Thyroid gland (tissue), 4 donors: ENCODE measurements at places on chromosomes 2 and 18.

GRCh38 chr18:69401226-69401971 is 711 bp downstream of the DOK6 start:
- peak; percentile 32 for DNase-seq

- no peak for DNase-seq
These were observed 64.5 kb downstream of the TWIST2 start for GRCh38 chr2:238912228-238912915.

DNA sequence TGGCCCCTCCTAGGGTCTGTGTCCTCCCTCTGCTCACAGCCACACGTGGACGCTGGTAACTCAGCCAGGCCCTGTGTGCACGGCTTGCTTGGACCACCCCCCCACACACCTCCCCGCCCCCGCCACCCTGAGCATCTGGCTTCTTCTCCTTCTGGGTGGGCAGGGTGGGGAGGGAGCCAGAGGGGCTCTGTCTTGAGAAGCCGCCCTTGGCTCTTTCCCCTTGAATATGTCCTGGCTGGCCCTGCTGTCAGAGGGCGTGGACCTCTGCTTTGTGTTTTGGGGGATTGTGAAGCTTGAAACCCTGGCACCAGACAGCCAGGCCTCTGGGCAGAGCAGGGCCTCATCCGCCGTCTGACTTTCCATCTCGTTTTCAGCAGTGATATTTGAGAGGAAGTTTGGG is 72.1 kb downstream of the GLI2 start:
- DNase-seq = no peak

DNA sequence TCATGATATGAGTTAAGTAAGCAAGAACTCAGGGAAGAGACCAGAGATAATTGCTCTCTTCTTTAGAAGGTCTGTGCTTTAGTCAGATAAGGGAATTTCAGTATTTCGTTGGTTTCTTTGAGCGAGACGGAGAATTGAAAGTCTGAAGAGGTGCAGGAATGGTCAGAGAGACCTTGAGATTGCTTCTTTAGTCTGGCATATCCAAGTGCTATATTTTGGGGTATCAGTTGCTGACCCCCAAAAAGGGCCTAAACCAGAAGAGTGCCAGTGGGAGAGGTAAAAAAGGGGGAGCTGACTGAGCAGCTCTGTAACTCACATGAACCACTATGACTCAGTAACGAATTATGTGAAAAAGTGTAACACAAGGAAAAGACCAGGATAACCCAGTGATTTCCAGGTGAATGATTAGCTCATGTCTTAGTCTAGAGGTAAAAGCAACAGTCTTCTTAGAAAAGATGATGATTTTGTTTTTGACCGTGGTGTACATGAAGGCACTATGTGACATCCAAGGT is 932.9 kb downstream of the TDRD15 start:
- no peak for DNase-seq

DNA sequence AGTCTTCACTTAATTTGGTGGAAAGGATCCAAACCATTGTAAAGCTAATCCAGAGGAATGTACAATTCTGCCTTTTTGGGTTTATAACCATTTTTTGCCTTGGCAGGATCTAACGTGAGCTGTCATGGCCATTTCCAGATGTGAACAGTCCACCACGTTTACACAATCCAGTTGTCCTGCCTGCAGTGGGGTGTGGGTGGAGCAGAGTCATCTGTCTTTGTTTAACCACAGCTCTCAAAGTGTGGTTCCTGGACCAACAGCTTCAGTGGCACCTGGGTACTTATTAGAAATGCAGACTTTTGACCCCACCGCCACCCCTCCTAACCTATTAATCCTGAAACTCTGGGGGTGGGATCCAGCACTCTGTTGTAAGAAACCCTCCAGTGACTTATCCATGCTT is 35.9 kb downstream of the FHOD3 start:
- no peak for DNase-seq

GRCh38 chr2:195252018-195252417 is 405.0 kb upstream of the SLC39A10 start:
- DNase-seq = no peak

DNA sequence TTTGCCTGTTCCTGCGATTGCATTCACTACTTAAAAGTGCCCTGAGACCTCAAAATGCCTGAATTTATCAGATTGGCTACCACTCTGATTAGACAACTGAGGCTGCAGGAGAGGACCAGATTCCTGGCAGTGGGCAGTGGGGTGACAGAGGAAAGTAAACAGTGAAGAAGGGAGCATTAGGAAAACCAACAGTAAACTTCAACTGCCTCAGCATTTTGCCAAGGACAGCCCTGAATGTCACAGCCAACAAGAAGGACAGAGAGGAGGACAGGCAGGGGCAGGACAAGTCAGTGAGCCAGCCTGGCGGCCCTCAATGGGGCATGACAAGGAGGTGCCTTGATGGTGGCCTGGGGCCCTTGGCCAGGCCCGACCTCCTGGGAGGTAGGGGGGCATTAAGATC is 24.3 kb downstream of the ACMSD start:
- no peak for DNase-seq

DNA sequence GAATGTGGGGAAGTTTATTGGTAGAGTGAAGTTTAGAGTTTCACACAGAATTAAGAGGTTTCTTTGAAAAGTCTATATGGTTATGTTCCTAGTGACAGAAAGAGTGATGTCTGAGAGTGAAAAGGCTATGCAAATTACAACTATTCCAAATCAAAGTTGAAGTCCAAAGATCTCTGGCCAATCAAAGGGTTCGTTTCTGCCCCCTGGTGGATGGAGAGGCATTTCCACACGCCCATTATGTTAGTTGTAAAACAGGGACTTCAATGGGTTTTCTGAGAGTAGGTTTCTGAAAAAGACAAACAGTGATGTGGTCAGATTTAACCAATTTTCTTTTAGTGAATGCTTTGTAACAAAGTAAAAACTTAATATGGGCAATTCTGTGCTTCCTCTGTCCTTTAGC is 441.5 kb upstream of the POU3F3 start:
- DNase-seq = peak; percentile 64

DNA sequence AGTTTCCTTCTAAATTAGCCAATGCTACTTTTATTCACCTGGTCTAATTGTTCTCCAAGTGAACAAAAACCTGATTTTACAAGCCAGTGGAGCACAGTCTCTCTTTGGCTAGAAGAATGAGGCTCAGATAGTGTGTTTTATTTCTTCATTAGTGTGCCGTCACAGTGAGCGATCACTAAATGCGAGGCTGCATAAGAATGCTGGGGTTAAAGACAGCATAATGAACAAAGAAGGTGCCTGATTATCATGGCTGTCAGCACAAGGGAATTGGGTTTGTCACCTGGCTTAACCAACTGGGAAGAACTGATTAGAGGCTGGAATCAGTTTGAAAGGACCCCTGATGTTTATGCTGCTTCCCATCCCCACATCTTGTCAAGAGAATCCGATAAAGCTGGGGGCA is 76.4 kb downstream of the EPHA4 start:
- DNase-seq = no peak

- no peak for DNase-seq
These were observed 1.4 kb upstream of the MALT1 start for GRCh38 chr18:58669731-58670378.

DNA sequence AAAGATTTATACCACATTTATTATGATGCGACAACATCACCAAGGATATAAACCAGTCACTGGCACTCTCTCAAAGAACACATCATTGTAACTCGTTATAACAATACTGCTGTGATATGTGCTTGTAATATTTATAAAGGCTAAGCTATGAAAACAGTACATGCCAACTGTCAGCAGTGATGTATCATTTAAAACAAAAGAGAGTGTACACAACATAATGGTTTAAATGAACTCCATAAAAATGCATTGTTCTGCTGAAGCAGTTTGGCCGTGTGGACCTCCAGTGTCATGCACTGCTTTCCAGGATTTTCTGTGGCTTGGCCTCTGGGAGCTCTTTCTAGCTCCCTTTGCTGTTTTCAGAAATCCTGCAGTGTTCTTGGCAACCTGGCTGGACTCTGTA is 215.6 kb downstream of the MTX2 start:
- DNase-seq = no peak
